ENCODE measurements at places on chromosomes 2 and 18.

DNA sequence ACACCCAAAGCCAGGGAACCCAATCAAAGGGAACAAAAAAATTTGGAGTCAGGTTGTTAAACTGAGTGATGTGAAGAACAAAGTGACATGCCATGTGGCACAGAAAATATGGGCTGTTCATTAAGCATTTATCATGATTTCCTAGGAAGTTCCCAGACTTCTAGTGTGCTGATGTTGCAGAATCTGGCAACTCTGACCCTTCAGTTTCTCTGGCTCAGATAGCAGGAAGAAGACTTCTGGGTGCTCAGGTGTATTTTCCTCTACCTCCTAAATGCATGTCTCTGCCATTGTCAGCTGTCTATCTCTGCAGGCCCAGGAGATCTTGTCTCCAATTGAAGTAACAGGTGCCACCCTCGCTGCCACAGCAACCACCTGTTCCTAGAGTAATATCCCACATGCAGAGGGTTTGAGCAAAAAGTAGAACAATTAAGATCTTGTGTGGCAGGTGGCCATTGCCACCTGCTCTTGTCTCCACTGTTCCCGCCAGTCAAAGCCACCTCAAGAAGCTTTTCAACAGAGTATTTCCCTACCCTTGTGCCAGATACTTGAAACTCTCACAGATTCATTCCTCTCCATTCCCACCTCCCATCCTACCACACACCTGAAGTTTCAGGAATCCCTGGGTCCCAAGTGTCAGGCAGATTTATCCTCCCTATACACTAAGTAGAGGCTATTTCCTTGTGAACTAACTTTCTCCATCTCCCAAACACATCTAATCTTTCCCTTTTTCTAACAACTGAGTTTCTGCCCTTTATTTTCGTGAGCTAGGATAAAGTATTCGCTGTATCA lies 533.7 kb upstream of the CHAC2 start:
- DNase-seq, result no peak

DNA sequence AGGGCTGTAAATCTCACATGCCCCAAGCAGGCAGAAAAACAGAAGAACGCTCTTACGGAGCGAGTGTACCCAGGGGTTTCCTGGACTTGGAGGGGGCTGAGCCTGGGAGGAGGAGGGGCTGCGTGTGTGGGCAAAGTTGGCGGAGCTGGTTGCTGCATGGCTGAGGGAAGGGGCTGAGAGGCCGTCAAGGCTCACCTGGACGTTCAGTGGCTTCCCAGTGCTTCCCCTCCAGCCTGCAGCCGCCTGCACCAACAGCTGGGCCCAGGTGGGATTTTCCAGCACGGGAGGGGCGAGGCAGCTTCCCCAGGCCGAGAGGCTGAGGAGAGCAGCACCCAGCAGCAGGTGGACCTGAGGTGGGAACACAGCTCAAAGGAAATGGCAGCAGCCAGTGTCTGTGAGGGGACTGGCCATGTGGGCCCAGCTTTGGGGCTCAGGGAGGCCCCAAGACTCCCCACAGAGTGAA lies 70.6 kb upstream of the CTDP1 start:
- no peak for DNase-seq

GRCh38 chr2:120244656-120245519 lies 7.8 kb upstream of the RALB start:
- DNase-seq, result no peak

DNA sequence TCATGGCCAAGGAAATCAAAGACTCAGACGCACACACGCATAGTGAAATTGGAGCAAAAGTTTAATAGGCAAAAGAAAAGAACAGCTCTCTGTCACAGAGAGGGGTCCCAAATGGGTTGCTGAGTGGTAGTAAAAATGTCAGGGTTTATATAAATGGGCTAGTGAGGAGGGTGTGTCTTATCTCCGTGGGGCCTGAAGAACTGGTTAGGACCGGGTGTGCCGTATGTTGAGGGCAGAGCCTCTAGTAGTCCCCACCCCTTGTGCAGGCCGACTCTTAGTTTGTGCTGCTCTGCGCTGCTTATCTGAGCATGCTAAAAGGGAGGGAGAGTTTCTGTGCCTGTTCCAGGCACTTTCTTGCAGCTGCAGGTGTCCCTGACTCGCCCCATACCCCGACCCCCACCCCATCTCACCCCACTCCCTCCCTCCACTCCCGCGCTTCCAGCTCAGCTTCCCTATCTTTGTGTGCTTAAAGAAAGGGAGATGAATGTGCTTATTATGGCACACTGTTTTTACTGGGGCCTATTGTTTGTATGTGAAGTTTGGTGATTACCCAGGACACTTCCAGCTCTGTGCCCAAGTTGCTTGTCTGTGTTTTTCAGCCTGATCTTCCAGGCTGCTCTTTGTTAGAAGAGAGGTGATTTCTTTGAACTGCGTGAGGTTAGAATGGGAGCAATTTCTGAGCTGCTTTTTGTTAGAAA lies 167.4 kb downstream of the SPAG16 start:
- DNase-seq, result no peak

All from activated CD4-positive, alpha-beta T cell treated with anti-CD3 and anti-CD28 coated beads, Interleukin-2, amount 50 U/mL, for 16 hours (primary cell).